Stimulated activated CD4-positive, alpha-beta T cell treated with anti-CD3 and anti-CD28 coated beads, Interleukin-15, amount 100 ng/mL, for 1 hour (primary cell): ENCODE measurements at places on chromosomes 2 and 18.

GRCh38 chr2:43240766-43241150, 14.4 kb upstream of the ZFP36L2 start:
- no peak for DNase-seq

DNA sequence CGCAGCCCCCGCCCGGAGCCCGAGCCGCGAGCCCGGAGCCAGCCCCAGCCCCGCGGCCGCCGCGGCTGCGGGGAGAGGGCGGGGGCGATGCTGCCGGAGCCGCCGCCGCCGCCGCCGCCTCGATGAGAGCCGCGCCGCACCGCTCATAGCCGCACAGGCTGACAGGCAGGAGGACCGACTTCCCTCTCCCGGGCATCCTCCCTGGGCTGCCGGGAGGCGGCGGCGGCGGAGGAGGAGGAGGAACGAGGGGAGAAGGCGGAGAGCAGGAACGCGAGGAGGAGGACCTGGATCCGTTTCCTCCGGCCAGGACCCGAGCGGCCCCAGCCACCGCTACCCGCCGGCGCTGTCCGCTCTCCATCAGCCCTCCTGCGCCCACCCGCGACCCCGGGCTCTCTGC, 370 bp downstream of the KLHL29 start:
- no peak for DNase-seq

GRCh38 chr2:147310335-147311057, 534.3 kb upstream of the ACVR2A start:
- no peak for DNase-seq

DNA sequence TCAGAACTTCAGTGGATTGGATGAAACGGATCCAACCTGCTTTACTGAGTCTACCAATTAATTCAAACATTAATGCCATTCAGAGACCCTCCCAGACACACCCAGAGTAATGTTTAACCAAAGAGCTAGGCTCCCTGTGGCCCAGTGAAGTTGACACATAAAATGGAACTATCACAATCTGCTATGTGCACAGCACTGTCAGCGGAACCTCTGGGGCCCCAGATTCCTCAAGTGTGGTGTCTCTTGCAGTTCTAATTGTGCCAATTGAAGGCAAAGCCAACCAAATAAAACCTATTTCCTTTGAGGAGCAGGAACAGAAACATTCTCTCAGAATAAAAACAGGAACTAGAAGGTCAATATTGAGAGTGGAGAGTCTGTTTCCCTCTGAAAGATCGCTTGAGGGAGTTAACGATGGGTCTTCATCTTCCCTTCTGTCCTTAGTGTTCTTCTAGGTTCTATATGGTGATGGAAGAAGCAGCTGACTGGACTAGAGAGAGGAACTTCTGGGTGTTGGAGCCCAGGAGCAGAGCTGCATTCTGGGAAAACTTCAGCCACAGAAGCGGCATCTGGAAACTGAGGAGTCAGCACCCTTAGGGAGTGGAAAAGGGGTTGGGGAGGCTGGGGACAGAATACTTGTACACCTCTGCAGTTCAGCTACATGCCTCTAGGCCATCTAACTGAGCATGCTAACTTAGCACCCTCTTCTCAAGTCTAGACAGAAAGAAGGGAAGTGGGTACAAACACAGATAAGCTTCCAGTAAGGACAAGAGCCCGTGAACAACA, 174.4 kb upstream of the FBXO11 start:
- no peak for DNase-seq

DNA sequence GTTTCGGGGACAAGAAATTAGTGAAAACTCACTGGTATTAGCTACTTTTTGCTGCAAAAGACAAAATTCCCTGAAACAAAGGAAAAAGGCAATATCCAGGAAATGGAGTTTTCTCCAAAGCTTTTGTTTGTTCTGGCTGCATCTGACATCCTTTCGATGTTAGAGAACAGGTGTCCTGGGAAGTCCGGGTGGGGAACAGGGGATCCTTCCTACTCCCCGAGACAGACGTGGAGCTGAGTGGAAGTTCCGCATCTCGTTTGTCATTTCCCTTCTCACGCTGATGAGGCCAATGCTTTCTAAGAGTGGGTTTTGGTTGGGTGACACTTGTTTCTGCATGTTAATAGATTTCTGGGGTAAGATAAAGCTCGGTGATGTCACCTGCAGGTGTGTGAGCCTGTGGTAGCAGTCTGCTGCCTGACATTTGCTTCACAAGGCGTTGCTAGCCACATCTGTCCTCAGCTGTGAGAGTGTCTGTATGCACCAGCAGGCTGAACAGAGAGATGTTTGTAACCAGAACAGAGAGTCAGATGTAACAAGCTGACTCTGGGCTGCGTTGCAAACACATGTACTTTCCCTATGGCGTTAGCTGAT, 125.9 kb downstream of the ACOXL start:
- peak; percentile 17 for DNase-seq

DNA sequence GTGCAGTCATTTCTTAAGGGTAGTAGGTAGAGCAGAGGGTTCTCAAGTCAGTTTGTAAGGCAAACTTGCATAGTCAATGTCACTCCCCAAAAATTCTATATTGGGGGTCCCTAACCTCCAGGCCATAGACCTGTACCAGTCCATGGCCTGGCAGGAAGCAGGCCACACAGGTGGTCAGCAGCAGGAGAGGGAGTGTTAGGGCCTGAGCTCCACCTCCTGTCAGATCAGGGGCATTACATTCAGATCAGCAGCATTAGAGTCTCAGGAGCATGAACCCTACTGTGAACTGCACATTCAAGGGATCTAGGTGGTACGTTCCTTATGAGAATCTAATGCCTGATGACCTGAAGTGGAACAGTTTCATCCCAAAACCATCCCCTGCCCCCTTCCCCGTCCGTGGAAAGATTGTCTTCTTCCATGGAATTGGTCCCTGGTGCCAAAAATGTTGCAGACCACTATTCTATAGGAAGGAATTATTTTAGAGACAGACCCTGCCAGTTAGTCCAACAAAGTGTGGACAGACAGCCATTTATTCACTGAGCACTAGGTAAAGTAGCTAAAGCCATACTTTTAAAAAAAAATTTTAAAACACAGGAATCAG, 6.7 kb downstream of the COA5 start:
- DNase-seq, result no peak
